ENCODE measurements at places on chromosomes 11 and 22. TPM values are rescaled to one million over a fixed set of nuclear protein-coding genes. Genes with fewer than 3 reads are reported as not detected.

The VPS51 gene
- total RNA-seq: 101 TPM

The TPBGL gene
- 0.64 TPM for total RNA-seq

DNA sequence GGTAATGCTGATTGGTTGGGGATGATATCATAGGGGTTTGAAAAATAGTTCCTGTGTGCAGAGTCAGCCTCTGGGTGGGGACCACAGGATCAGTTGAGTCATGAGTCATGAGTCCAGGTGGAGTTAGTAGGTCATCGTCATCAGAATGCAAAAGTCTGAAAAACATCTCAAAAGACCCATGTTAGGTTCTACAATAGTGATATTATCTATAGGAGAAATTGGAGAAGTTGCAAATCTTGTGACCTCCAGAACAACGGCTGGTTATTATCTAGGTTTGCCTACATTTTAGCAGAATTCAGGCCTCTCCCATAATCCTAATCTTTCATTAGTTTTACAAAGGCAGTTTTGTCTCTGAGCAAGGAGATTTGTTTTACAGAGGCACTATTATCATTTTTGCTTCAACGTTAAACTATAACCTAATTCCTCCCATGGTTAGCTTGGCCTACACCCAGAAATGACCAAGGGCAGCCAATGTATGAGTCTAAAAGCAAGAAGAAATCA lies 38.9 kb downstream of the MS4A2 start:
- no peak overlapping the region for H3K4me3 ChIP-seq
- no peak for DNase-seq

- no peaks in the 10 kb centered on the region for H3K36me3 ChIP-seq
- H3K27me3 ChIP-seq: no peaks in the 10 kb centered on the region
- H3K27ac ChIP-seq: no peak overlapping the region
- no peak for DNase-seq
- H3K4me1 ChIP-seq: no peaks in the 10 kb centered on the region
- H3K4me3 ChIP-seq: no peak overlapping the region
Observed at GRCh38 chr22:40660730-40661129, 18.6 kb upstream of the MCHR1 start.

The PLET1 gene
- total RNA-seq: not detected

DNA sequence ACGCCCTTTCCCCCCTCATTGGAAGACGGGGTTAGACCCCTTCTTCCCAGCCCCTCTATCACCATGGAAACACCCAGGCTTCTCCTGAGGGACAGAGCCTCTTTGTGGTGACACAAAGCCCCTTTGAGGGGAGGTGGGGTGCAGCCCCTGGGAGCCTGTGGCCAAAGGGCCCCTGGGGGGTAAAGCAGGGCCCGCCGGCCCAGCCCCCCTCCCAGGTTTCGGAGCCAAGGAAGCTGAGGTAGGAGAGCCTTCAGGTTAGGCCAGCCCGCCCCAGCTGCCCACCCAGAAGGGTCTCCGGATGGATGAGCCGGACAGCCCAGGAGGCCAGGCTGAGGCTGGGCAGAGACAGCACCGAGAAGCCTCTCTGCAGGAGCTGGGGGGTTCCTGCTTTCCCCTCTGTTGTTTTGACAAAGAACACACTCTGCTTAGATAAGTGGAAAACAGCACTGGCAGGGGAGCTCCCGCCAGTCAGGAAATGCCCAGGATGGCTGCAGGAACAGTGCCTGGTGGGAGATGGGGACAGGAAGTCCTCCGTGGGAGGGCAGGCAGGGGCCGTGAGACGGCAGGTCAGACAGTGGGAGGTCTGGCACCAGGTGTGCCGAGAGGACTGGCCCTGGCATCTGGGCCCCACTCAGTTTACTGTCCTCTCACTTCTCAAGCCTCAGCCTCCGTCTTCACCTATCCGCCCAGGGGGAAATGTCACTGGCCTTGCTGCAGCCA lies 18.2 kb downstream of the ARVCF start:
- no peak overlapping the region for H3K4me3 ChIP-seq
- H3K4me1 ChIP-seq: peaks cover 44% of the 10 kb centered on the region
- peak overlapping the region; percentile 51 for H3K27ac ChIP-seq
- H3K36me3 ChIP-seq: no peaks in the 10 kb centered on the region

The CCDC89 gene
- total RNA-seq: 1.2 TPM

The ARFGAP3 gene
- 53.7 TPM for total RNA-seq

GRCh38 chr11:76756341-76756741 lies 26.8 kb upstream of the TSKU start:
- no peaks in the 10 kb centered on the region for H3K36me3 ChIP-seq
- H3K27me3 ChIP-seq: no peaks in the 10 kb centered on the region
- no peak for DNase-seq
- H3K4me1 ChIP-seq: peaks cover 13% of the 10 kb centered on the region
- H3K4me3 ChIP-seq: no peak overlapping the region

The PRRG4 gene
- total RNA-seq: 12.6 TPM

The ABCC8 gene
- total RNA-seq: 4.7 TPM

DNA sequence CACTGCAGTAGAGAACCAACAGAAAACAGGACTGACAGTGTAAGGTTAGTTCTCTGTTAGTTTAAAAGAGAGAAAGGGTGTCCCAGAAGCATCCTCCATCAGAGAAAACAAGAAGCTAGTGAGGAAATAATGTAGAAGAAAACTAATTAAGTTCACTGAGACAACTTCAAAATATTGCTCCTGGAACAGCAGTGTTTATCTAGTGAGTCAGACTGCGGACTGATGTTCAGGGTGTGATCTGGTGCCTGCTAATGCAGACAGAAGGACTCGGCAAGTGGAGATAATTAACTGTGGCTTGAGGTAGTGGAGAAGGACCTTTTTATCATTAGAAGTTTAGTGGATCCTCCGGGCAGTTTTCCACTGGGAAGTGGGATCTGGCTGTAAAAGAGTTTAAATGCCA lies 55.4 kb downstream of the CDON start:
- DNase-seq: no peak
- H3K27me3 ChIP-seq: no peaks in the 10 kb centered on the region
- H3K27ac ChIP-seq: no peak overlapping the region
- H3K36me3 ChIP-seq: no peaks in the 10 kb centered on the region

GRCh38 chr11:16191868-16192240 lies 164.5 kb downstream of the SOX6 start:
- H3K36me3 ChIP-seq: no peaks in the 10 kb centered on the region
- H3K27ac ChIP-seq: no peak overlapping the region
- no peak for DNase-seq
- H3K4me3 ChIP-seq: no peak overlapping the region
- H3K4me1 ChIP-seq: no peaks in the 10 kb centered on the region

GRCh38 chr11:14106303-14107049 lies 144.0 kb downstream of the SPON1 start:
- H3K4me1 ChIP-seq: no peaks in the 10 kb centered on the region
- no peak overlapping the region for H3K4me3 ChIP-seq
- no peaks in the 10 kb centered on the region for H3K27me3 ChIP-seq
- H3K36me3 ChIP-seq: no peaks in the 10 kb centered on the region
- H3K27ac ChIP-seq: no peak overlapping the region

DNA sequence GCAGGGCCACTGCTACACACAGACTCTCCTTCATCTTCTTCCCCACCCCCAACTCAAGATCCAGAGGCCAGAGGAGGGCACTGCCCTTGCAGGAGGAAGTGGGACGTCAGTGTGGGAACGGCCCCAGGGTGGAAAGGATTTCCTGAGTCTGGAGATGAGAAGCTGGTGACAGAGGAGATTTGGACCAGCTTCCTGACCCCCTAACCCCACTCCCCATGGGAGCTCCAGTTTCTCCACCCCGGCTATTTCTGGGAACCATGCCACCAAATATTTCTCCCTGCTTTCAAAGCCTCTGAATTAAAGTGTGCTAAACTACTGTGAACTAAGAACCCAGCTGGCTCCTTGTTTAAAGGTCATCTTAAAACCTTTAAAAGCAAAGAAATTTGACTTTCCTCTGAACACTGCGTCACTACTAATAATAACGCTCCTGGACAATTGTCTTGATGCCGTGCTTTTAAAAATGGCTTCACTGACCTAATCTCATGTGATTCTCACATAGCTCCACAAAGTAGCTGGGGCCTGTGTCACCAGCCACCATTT lies 46.6 kb downstream of the CWC15 start:
- no peaks in the 10 kb centered on the region for H3K36me3 ChIP-seq
- H3K27ac ChIP-seq: peak overlapping the region; percentile 64
- peak; percentile 75 for DNase-seq
- no peaks in the 10 kb centered on the region for H3K27me3 ChIP-seq

The CHST1 gene
- total RNA-seq: 4.9 TPM

- no peaks in the 10 kb centered on the region for H3K27me3 ChIP-seq
- H3K36me3 ChIP-seq: no peaks in the 10 kb centered on the region
- DNase-seq: no peak
- H3K4me3 ChIP-seq: no peak overlapping the region
Observed at GRCh38 chr22:33221568-33221967, 163.4 kb upstream of the SYN3 start.

The OR51B4 gene
- not detected for total RNA-seq

The IGLL1 gene
- total RNA-seq: not detected

The C22orf42 gene
- not detected for total RNA-seq

DNA sequence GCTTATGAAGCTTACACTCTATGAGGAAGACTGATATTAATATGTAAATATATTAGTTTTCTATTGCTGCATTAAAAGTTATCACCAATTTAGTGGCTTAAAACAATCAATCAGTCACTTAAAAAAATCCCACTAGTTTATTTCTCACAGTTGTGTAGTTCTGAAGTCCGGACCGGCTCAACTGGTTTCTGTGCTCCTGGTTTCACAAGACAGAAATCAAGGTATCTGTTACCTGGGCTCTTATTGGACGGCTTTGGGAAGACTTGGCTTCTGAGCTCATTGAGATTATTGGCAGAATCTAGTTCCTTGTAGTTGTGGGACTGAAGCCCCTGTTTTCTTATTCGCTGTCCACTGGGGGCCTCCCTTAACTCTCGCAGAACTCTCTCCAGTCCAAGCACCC lies 343.0 kb downstream of the RAB38 start:
- H3K36me3 ChIP-seq: no peaks in the 10 kb centered on the region
- no peaks in the 10 kb centered on the region for H3K27me3 ChIP-seq
- no peak for DNase-seq
- H3K4me1 ChIP-seq: no peaks in the 10 kb centered on the region
- no peak overlapping the region for H3K27ac ChIP-seq

The RIC3 gene
- total RNA-seq: 12.9 TPM

DNA sequence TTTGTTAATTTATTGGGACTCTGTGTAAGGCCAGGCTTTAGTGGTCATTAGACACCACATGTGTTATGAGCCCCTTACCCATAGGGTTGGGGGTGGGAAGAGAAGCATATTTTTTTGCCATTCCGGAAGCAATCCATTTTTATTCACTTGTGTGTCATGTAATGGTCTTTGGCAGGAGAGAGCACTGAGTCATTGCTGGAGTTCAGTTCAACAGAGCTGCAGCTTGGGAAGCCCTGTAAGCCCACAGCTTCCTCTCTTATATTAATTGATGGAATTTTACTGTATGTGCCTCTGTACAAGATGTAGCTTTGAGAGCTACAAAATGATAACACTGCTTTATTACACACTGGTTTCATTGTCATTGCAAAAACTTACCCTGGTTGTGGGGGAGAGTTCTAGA lies 177.3 kb upstream of the SORL1-AS1 start:
- H3K27ac ChIP-seq: no peak overlapping the region
- H3K4me1 ChIP-seq: peaks cover 12% of the 10 kb centered on the region
- DNase-seq: no peak
- H3K36me3 ChIP-seq: no peaks in the 10 kb centered on the region
- no peaks in the 10 kb centered on the region for H3K27me3 ChIP-seq
